ENCODE measurements at places on chromosomes 11 and 22. TPM values are rescaled to one million over a fixed set of nuclear protein-coding genes. Genes with fewer than 3 reads are reported as not detected.
A peak's percentile ranks its signal among the peaks of the same experiment; 100 is the strongest.

Gene TBX1
- total RNA-seq = not detected

Gene CAPN5
- total RNA-seq = 26.2 TPM

Gene MRPL23
- 60.8 TPM for total RNA-seq

DNA sequence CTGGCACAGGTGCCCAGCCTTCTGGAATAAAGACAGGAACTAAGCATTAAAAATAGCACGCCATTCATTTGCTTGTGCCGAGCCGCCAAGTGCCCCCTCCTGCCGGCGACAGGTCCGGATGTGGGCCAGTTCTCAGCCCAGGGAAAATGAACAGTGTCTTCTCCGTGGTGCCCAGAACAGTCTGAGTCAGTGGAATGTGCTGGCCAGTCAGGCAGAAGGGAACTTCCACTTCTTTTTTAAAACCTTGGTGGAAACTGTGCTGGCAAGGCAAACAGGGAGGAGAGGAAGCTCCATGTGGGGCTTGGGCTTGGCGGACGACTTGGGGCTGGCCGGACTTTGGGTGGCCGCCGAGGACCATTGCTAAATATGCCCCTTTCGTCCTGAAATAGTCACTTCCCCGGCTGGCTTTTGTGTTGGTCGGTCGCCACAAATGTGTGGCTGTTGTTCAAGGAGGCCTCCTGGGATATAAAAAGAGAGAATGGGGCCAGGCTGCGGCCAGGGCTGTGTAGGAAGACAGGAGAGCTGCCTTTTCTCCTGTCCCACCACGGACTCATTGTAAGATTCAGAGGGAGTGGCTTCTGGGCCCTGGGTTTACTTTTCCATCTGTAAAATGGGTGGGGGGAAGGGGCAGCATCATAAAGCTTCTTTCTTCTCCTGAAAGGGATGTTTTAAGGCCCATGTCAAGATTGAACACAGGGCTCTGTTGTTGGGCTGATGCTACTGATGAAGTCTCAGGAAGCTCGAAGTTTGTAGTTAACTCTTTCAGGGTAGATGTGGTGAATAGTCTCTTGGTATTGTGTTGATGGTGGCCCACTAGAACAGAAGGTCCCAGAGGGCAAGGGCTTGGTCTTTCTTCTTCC lies 101.0 kb downstream of the PTPRJ start:
- peaks cover 64% of the 10 kb centered on the region for H3K4me1 ChIP-seq
- no peak for DNase-seq

- no peak for DNase-seq
- H3K4me1 ChIP-seq = peaks cover 25% of the 10 kb centered on the region
- no peaks in the 10 kb centered on the region for H3K36me3 ChIP-seq
- no peak overlapping the region for H3K27ac ChIP-seq
- H3K4me3 ChIP-seq = no peak overlapping the region
Observed at GRCh38 chr11:72116019-72116755, 3.7 kb upstream of the ANAPC15 start.

DNA sequence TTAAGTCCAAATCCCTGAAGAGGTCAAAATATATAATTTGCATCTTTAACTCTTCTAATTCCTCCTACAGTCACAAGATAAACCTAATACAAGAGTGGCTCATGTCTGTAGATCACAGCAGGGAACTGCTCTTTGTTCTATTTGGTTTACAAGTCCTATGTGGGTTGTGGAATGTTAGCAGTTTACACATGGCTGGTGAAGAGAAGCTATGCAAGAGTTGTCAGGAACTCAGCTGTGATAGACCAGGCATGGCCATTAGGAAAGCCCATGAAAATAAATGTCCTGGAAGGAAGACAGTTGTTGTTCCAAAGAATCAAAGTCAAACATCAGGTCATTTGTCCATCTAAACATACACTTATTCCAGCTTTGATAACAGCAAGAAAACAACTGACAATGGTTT lies 312.4 kb upstream of the PITPNB start:
- no peak overlapping the region for H3K27ac ChIP-seq
- H3K27me3 ChIP-seq = no peaks in the 10 kb centered on the region
- peaks cover 44% of the 10 kb centered on the region for H3K4me1 ChIP-seq
- no peak overlapping the region for H3K4me3 ChIP-seq
- H3K36me3 ChIP-seq = peaks cover 5% of the 10 kb centered on the region
- DNase-seq = no peak

DNA sequence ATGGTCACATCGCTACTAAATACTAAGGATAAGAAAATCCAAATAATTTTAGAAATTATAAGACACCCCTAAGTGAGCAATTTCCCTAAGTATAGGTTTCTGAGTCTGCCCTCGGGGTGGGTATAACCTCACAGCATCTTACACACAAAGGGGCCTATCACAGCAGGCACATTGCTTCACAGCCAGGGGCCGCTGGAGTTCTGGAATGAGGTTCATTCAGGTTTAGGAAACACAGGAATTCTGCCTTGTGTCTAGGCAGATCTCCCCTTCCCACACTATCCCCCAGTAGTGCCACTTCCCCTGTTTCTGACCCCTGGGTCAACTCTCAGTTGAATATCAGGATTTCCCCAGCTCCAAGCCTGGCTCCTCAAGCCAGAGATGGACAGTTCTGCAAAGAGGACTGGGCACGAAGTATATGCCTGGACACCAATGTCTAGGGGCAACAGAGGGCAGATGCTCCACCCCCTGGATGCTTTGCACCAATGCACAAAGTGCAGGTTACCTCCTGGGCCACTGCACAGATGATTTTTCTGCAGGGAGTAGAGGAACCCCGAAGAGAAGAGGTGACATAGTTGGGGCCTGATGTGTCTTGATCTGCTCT lies 11.4 kb downstream of the TUBA8 start:
- no peak overlapping the region for H3K27ac ChIP-seq
- DNase-seq = no peak
- H3K27me3 ChIP-seq = no peaks in the 10 kb centered on the region
- no peaks in the 10 kb centered on the region for H3K36me3 ChIP-seq

GRCh38 chr11:35688023-35688422 lies 25.4 kb downstream of the TRIM44 start:
- H3K27me3 ChIP-seq = no peaks in the 10 kb centered on the region
- H3K27ac ChIP-seq = no peak overlapping the region
- H3K4me3 ChIP-seq = no peak overlapping the region

DNA sequence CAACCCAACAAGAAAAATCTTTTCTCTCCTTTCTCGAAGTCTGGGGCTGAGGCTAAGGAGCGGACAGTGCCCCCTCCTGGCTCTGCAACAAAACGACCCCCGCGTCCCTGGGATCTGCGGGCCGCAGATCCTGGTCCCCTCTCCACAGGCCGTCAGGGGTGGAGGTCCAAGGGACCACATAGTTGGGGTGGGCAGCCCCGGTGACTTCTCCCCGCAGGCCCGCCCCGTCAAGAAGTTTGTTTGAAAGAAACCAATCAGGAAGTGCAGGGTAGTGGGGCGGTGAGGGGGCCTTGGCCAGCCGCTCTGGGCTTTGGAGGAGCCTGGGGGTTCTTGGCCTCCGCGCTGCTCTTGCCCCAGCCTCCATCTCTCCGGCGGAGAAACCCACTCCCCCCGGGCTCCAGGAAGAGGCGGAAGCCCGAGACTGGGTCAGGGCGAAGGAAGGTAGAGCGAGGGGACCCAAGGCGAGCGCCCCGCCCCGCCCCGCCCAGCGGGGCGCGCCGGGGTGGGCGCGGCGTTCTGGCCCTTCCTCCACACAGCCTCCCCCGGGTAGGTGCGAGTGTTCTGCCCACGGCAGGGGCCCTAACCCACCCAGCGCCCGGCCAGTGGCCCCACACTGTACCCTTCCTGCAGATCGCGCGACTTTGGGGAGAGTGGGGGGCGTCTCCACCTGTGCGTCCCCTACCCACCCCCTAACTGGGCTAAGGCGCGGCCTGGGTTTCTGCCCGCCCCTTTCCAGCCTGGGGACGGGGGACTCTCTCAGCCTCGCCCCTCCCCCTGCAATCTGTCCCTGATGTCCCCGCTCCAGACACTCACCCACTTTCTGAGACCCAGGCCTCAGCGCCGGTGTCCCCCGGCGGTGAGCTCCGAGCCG lies 1.3 kb downstream of the TP53I11 start:
- peaks cover 62% of the 10 kb centered on the region for H3K4me1 ChIP-seq
- peak overlapping the region; percentile 95 for H3K4me3 ChIP-seq
- H3K27ac ChIP-seq = peak overlapping the region; percentile 12
- peaks cover 5% of the 10 kb centered on the region for H3K27me3 ChIP-seq
- peaks cover 2% of the 10 kb centered on the region for H3K36me3 ChIP-seq
- peak; percentile 62 for DNase-seq

DNA sequence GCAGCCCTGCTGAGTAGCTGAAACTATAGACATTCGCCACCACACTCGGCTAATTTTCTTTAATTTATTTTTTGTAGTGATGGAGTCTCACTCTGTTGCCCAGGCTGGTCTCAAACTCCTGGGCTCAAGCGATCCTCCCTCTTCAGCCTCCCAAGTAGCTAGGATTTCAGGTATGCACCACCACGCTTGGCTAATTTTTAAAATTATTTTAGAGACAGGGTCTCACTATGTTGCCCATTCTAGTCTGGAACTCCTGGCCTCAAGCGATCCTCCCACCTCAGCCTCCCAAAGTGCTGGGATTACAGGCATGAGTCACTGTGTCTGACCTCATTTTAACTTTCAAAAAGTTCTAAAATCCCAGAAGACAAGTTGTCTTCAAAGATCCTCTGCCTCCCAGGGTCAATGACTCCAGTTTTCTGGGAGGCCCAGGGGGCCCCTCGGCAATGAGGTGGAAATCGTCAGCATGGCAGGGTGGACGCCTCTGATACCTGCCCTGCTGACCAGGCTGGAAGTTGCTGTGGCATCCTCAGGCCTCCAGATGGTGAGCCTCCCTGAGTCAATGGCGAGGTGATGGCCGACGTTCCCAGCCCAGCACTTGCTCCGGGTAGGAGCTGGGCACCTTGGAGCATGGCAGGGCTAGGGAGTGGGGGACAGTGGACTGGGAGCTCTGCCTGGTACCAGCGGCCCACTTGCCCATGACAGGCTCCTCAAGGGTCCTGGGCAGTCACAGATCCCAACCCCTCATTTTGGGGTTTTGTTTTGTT lies 31.1 kb downstream of the RPL3 start:
- peaks cover 23% of the 10 kb centered on the region for H3K4me1 ChIP-seq
- H3K27ac ChIP-seq = no peak overlapping the region
- no peaks in the 10 kb centered on the region for H3K36me3 ChIP-seq
- no peak overlapping the region for H3K4me3 ChIP-seq
- H3K27me3 ChIP-seq = no peaks in the 10 kb centered on the region
- DNase-seq = no peak

- no peak for DNase-seq
- H3K27ac ChIP-seq = no peak overlapping the region
- H3K4me3 ChIP-seq = no peak overlapping the region
- H3K4me1 ChIP-seq = peaks cover 29% of the 10 kb centered on the region
Observed at GRCh38 chr11:115496892-115497291, 7.3 kb downstream of the CADM1 start.

DNA sequence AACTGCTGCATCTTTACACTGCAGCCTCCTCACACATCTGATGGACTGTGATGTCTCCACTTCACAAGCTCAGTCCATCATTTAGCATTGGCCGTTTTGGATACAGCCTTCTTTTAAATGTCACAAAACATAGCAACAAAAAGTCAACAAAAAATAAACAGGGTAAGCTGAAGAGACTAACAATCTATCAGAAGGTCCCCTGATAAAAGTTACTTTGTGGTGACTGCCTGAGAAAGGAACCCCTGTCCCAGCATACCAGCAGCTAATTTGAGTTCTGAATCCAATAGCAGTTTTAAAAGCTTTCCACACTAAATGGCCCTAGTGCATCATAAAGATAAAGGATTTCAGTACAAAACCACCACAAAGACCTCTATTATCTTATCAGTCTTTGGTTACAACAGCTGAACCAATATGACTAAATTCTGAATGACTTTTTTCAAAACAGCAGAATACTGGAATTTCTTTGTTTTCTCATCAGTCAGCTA lies 162.4 kb downstream of the SOX6 start:
- no peaks in the 10 kb centered on the region for H3K27me3 ChIP-seq
- peaks cover 57% of the 10 kb centered on the region for H3K4me1 ChIP-seq
- DNase-seq = no peak
- peak overlapping the region; percentile 52 for H3K4me3 ChIP-seq

- peaks cover 12% of the 10 kb centered on the region for H3K4me1 ChIP-seq
- no peaks in the 10 kb centered on the region for H3K36me3 ChIP-seq
- H3K27ac ChIP-seq = no peak overlapping the region
- H3K27me3 ChIP-seq = peaks cover 9% of the 10 kb centered on the region
Observed at GRCh38 chr22:48366591-48366990, 1461.1 kb downstream of the BRD1 start.

- DNase-seq = no peak
- no peak overlapping the region for H3K4me3 ChIP-seq
- no peak overlapping the region for H3K27ac ChIP-seq
- peaks cover 4% of the 10 kb centered on the region for H3K36me3 ChIP-seq
Observed at GRCh38 chr11:17343907-17344306, 7.7 kb upstream of the NCR3LG1 start.

- H3K36me3 ChIP-seq = peaks cover 3% of the 10 kb centered on the region
- DNase-seq = no peak
- peaks cover 2% of the 10 kb centered on the region for H3K27me3 ChIP-seq
Observed at GRCh38 chr11:44923115-44923514, 27.6 kb downstream of the TP53I11 start.

- H3K4me3 ChIP-seq = peak overlapping the region; percentile 63
- no peaks in the 10 kb centered on the region for H3K27me3 ChIP-seq
- H3K4me1 ChIP-seq = peaks cover 88% of the 10 kb centered on the region
- DNase-seq = no peak
- H3K36me3 ChIP-seq = no peaks in the 10 kb centered on the region
Observed at GRCh38 chr11:75342966-75343870, 8.2 kb downstream of the ARRB1 start.

GRCh38 chr22:26471522-26471921 lies 12.1 kb downstream of the HPS4 start:
- H3K27ac ChIP-seq = no peak overlapping the region
- no peak for DNase-seq
- H3K4me3 ChIP-seq = no peak overlapping the region
- H3K4me1 ChIP-seq = no peaks in the 10 kb centered on the region

- H3K27me3 ChIP-seq = no peaks in the 10 kb centered on the region
- H3K4me1 ChIP-seq = peaks cover 21% of the 10 kb centered on the region
- H3K27ac ChIP-seq = no peak overlapping the region
- no peaks in the 10 kb centered on the region for H3K36me3 ChIP-seq
- no peak for DNase-seq
Observed at GRCh38 chr11:118398791-118399559, 2.4 kb upstream of the ATP5MG start.

Data from neural crest cell (in vitro differentiated cells).